HFFc6 (cell line): ENCODE measurements at places on chromosomes 1 and 21.

DNA sequence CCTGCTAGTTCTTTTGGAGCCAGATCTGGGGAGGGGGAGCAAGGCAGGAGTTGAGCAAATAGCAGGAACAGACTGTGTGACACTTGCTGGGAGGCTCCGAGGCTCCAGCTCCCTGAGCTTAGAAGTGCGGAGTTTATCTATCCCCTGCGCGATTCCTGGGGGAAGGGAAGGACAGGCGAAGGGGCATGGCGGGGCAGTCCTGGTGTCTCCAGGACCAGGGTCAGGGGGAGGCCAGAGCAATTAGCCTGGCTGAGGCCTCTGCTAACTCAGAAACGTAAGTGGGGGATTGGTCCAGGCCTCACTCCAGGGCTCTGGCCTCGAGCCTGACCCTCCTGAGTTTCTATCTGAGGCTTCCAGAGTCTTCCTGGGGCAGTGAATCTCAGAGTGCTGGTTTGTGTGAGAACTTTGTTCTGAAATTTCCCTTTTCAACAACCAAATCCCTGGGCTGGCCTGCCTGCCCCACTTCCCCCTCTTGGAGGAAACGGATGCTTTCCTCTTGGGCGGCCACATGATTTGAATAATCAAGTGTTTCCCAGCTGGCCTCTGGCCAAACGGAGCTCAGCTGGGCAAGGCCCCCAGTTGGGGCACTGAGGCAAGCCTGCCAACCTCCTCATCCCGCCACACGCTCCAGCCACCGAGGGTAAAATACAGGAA is 15.6 kb downstream of the ALPL start:
- no peak for DNase-seq
- H3K27me3 ChIP-seq, result peaks cover 10% of the 10 kb centered on the region
- H3K4me1 ChIP-seq, result peaks cover 6% of the 10 kb centered on the region; the same call in 1 of the 2 replicates
- no peak overlapping the region for H3K4me3 ChIP-seq
- H3K27ac ChIP-seq, result no peak overlapping the region
- H3K36me3 ChIP-seq, result no peaks in the 10 kb centered on the region

GRCh38 chr1:158020259-158020885 is 26.9 kb downstream of the KIRREL1 start:
- peaks cover 4% of the 10 kb centered on the region for H3K27me3 ChIP-seq
- no peak for DNase-seq
- H3K27ac ChIP-seq, result peak overlapping the region; percentile 96
- peaks cover 96% of the 10 kb centered on the region for H3K4me1 ChIP-seq
- peak overlapping the region; percentile 84 for H3K4me3 ChIP-seq

DNA sequence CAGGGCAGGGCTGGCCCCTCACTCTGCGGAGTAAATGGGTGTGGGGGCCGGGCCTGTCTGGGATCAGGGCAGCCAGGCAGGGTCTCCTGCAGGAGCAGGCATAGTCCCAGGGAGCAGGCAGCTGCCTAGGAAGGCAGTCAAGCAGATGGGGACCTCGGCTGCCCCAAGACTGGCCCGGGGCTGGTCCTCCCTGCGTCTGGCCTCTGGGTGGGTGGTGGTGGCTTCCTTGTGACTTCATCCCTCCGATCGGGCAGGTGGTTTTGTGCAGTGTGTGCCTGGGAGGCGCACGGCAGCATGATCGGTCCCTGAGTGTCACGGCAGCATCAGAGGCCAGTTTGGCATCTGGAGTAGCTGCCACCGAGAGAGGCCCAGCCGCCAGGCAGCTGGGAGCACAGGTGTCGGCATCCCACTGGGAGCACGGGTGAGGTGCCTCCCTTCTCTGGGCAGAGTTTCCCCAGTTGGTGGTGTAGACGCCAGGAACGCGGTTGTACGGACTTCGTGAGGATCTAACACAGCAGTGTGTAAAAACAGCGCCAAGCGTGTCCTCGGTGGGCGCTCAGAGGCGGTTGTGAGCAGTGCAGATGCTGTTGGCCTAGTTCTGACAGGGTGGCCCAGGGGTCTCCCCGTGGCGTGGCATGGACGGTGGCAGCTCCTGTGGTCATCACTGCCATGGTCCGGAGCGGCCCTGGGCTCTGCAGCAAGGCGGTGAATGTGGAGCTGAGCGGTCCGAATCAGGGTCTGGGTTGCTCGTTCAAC is 45.9 kb downstream of the PRKCZ start:
- H3K27ac ChIP-seq, result no peak overlapping the region
- no peak for DNase-seq
- H3K4me1 ChIP-seq, result no peaks in the 10 kb centered on the region
- H3K27me3 ChIP-seq, result peaks cover 19% of the 10 kb centered on the region

- no peak overlapping the region for H3K4me3 ChIP-seq
- H3K27ac ChIP-seq, result no peak overlapping the region
- H3K36me3 ChIP-seq, result no peaks in the 10 kb centered on the region
- H3K4me1 ChIP-seq, result no peaks in the 10 kb centered on the region
- no peak for DNase-seq
- H3K27me3 ChIP-seq, result peaks cover 35% of the 10 kb centered on the region
Observed at GRCh38 chr1:39727221-39727931, 11.3 kb upstream of the PPIE start.

GRCh38 chr21:34511787-34512455 is at the start of gene KCNE1:
KCNE1 (minus strand) TSS chr21:34512210; CDS start chr21:34449634, 62,576 bp downstream.
- H3K36me3 ChIP-seq, result peaks cover 5% of the 10 kb centered on the region; the same call in 1 of the 2 replicates
- peak within 1 kb of the TSS; percentile 29; the same call in 1 of the 2 replicates for H3K27ac ChIP-seq
- H3K27me3 ChIP-seq, result peaks cover 5% of the 10 kb centered on the region
- no peak within 1 kb of the TSS for H3K4me3 ChIP-seq

DNA sequence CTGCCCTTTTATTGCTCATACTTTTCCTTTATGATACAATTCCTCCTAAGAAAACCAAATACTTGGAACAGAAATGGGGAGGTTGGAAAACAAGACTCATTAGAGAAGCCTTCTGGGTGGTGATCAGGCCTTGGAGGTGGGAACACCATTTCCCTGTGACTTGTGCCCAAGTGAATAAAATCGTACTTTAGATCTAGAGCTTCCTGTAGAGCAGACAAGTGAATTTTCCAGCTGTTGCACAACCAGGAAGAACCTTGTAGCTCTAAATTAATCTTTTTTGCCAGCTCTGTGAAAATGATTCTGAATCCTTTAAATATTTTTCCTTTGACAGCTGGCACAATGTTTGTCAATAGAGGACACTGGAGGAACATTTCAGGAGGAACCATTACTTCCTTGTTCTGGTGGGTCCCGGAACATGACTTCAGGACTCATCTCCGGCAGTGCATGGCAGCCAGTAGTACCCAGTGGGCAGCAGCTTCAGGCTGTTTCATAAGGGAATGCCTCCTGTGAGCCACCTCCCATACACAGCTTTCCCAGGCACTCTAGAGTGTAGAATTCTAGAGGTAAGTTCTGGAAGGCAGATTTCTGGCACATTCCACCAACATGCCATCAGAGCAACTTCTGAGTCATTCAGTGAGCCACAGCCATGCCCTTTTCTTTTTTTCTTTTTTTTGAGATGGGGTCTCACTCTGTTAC is 5.5 kb upstream of the SNAPIN start:
- peak; percentile 62 for DNase-seq
- peaks cover 10% of the 10 kb centered on the region for H3K4me1 ChIP-seq
- H3K4me3 ChIP-seq, result no peak overlapping the region
- H3K27me3 ChIP-seq, result peaks cover 4% of the 10 kb centered on the region; the same call in 1 of the 2 replicates
- no peaks in the 10 kb centered on the region; the same call in 1 of the 2 replicates for H3K36me3 ChIP-seq

DNA sequence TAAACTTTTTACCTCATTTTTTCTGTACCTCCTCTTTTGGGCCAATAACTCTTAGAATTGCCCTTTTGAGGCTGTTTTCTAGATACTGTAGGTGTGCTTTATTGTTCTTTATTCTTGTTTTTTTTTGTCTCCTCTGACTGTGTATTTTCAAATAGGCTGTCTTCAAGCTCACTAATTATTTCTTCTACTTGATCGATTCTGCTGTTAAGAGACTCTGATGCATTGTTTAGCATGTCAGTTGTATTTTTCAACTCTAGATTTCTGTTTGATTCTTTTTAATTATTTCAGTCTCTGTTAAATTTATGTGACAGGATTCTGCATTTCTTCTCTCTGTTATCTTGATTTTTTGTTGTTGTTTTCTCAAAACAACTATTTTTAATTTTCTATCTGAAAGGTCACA is 130.3 kb downstream of the PHTF1 start:
- DNase-seq, result no peak
- H3K4me1 ChIP-seq, result no peaks in the 10 kb centered on the region
- peaks cover 37% of the 10 kb centered on the region for H3K36me3 ChIP-seq
- no peak overlapping the region for H3K27ac ChIP-seq
- H3K27me3 ChIP-seq, result no peaks in the 10 kb centered on the region; the same call in 1 of the 2 replicates
- no peak overlapping the region for H3K4me3 ChIP-seq

DNA sequence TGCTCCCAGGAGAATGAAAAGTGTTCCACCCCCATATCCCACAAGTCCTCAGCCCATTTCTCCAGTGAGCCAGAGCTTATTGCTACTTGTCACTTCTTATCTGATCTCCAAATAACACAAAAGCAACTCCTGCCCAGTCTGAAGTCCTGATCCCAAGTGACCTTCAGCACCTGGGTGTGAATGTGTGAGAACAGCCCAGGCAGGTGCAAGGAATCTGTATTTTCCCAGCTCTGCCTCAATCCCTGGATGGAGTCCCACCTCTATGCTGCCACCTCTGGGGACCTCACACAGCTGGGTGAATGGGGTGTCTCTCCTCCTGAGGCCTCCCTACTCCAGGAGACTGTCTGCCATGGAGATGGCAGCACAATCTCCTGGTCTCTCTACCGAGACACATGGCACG is 402.4 kb upstream of the PROX1 start:
- DNase-seq, result no peak
- no peak overlapping the region for H3K27ac ChIP-seq

- H3K27me3 ChIP-seq, result no peaks in the 10 kb centered on the region; the same call in 1 of the 2 replicates
- peaks cover 38% of the 10 kb centered on the region for H3K36me3 ChIP-seq
- H3K27ac ChIP-seq, result no peak overlapping the region
Observed at GRCh38 chr1:3842912-3843311, 14.1 kb downstream of the CEP104 start.

DNA sequence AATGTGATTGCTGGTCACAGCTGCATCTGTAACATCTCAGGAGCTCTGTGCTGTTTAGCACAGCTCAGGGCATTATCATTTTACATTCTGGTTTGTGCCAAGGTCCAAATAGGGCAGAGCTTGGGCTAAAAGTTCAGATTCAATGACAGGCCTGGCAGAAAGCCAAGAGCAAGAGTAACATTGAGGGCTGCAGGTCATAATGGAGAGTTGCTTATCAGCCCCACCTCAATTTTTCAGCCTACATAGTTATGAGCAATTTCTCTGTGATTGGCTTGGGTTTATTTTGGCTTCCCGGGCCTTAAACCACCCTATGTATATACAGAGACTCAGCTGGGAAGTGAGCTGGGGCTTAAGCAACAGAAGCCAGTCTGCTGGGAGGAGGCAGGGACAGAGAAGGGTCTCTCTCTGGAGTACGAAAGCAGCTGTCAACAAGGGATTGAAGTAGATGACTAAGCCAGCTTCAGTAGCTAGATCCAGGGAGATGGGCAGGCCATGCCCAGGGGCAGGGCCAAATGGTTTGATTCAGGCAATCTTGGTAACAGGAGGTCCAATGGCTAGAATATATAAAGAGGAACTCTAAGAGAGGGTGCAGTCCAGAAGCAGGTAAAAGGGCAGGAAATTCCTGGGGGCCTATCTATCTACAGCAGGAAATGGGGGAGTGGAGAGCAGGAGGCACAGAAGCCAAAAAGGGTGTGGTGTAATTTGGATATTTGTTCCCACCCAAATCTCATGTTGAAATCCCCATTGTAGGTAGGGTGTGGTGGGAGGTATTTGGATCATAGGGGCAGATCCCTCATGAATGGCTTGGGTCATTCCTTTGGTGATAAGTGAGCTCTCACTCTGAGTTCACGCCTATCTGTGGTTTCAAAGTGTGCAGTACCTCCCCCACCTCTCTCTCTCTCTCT is 49.0 kb downstream of the BRINP2 start:
- no peak overlapping the region for H3K27ac ChIP-seq
- H3K27me3 ChIP-seq, result no peaks in the 10 kb centered on the region; the same call in 1 of the 2 replicates
- H3K36me3 ChIP-seq, result peaks cover 5% of the 10 kb centered on the region; the same call in 1 of the 2 replicates
- H3K4me3 ChIP-seq, result no peak overlapping the region
- no peak for DNase-seq

DNA sequence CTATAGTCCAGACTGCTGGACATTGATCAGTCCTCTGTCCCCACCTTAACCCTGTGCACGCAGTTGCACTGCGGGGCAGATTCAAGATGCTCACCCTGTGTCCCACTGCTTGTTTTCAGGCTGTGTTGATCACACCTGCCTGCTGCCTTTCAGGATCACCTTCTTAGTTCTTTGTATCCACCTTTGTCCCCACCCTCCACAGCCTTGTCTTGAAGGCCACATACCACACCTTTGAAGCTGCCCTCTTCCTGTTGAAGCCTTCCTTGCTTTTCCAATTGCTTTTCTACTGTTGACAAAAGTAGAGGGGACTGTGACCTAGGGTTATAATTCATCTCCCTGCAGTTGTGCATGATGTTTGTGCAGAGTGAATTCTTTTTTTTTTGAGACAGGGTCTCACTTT is 32.7 kb downstream of the UCK2 start:
- H3K27ac ChIP-seq, result peak overlapping the region; percentile 34; the same call in 1 of the 2 replicates
- no peak overlapping the region for H3K4me3 ChIP-seq
- DNase-seq, result no peak

- H3K27me3 ChIP-seq, result peaks cover 32% of the 10 kb centered on the region
- DNase-seq, result no peak
- no peaks in the 10 kb centered on the region for H3K36me3 ChIP-seq
- H3K27ac ChIP-seq, result no peak overlapping the region
- no peak overlapping the region; the same call in 1 of the 2 replicates for H3K4me3 ChIP-seq
- peaks cover 6% of the 10 kb centered on the region; the same call in 1 of the 2 replicates for H3K4me1 ChIP-seq
Observed at GRCh38 chr21:42219606-42220137, 732 bp downstream of the ABCG1 start.

- peak overlapping the region; percentile 92 for H3K4me3 ChIP-seq
- H3K36me3 ChIP-seq, result peaks cover 27% of the 10 kb centered on the region
- H3K27me3 ChIP-seq, result no peaks in the 10 kb centered on the region
- peak overlapping the region; percentile 94 for H3K27ac ChIP-seq
- H3K4me1 ChIP-seq, result peaks cover 81% of the 10 kb centered on the region
- no peak for DNase-seq
Observed at GRCh38 chr1:238485912-238486209, 595.1 kb upstream of the ZP4 start.

- no peak overlapping the region for H3K4me3 ChIP-seq
- no peak overlapping the region for H3K27ac ChIP-seq
- peaks cover 10% of the 10 kb centered on the region for H3K4me1 ChIP-seq
Observed at GRCh38 chr1:161506336-161507223, 1.3 kb downstream of the FCGR2A start.

GRCh38 chr1:69055194-69055593 is 512.5 kb upstream of the LRRC7 start:
- H3K27ac ChIP-seq, result no peak overlapping the region
- no peaks in the 10 kb centered on the region for H3K27me3 ChIP-seq
- no peak overlapping the region for H3K4me3 ChIP-seq
- no peaks in the 10 kb centered on the region for H3K36me3 ChIP-seq
- no peaks in the 10 kb centered on the region for H3K4me1 ChIP-seq

DNA sequence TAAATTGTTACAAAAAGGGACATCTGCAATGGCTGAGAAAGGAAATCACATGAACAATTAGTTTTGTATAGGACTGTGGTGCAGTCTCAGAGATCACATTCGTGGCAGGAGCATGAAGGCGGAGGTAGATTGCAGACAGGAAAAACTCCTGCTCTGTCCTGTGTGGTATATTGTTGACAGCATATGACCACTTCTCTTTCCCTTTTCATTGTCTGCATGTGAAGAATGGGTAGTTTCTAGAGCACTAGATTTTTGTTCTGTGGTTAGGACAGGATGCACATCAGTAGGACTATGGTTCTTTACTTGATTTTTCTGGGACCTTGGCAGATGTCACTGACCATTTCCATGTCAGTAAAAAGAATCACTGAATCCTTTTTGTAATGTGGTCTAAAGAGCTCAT is 625.9 kb upstream of the PKN2 start:
- H3K4me1 ChIP-seq, result peaks cover 16% of the 10 kb centered on the region
- no peak overlapping the region for H3K27ac ChIP-seq
- peaks cover 3% of the 10 kb centered on the region; the same call in 1 of the 2 replicates for H3K27me3 ChIP-seq
- H3K36me3 ChIP-seq, result no peaks in the 10 kb centered on the region
- DNase-seq, result no peak
